ENCODE measurements at places on chromosomes 6 and 20.

DNA sequence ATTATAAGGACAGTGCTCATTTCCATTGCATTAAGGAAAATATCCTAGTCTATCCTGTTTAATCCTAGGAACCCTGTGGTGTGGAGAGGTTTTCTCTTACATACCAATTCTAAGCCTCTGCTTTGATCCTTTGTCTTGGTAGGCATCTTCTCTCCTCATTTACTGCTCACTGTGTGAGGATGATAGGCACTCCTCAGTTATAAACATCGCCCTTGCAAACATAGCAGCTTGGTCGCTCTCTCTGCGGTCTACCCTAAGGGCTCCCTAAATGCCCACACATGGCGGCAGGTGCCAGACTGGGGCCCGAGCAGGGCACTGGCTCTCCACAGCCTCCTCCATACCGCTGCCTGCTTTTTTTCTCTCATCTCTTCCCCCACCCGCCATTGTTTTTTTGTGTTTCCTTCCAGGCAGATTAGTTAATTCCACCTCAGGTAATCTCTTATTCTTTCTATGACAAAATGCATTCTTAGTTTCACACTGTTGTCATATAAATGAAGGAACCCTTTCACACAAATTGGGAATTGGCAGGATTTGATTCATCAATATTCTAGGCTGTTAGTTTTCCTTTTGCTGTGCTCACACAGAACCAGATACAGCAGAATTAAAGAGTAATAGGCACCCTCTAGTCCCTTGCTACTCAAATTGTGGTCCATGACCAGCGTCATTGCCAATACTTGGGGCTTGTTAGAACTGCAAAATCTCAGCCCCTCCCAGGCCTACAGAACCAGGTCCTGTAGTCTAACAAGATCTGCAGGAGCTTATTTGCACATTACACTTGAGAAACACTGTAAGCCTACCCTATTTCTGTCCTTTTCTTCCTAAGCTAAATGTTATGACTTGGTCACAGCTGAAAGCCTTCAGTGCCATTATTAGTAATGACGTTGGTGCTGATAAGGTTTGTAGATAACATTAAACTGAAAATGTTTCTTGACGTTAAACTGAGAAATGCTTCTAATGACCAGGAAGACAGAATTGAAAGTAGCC is 36.3 kb downstream of the CARMIL1 start:
- no peak for DNase-seq

GRCh38 chr6:169880516-169880915 is 129.1 kb downstream of the ERMARD start:
- no peak for DNase-seq

DNA sequence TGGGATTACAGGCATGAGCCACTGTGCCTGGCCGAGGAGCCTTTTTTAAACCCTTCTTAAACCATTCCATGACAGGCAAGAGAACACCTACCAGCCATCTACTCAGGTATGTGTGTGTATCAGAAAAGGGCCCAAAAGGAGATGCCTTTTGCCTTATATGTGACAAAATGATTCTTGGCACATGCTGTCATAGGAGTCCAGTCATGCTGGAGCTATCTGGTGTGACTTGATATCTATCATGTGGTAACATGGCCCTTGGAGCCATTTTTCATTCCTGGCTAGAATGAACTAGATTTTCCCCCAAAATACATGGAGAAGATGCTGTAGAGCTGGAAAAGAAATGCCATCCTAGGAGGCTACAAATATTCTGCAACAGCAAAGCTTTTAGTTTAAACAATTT is 129.1 kb downstream of the DST start:
- no peak for DNase-seq

DNA sequence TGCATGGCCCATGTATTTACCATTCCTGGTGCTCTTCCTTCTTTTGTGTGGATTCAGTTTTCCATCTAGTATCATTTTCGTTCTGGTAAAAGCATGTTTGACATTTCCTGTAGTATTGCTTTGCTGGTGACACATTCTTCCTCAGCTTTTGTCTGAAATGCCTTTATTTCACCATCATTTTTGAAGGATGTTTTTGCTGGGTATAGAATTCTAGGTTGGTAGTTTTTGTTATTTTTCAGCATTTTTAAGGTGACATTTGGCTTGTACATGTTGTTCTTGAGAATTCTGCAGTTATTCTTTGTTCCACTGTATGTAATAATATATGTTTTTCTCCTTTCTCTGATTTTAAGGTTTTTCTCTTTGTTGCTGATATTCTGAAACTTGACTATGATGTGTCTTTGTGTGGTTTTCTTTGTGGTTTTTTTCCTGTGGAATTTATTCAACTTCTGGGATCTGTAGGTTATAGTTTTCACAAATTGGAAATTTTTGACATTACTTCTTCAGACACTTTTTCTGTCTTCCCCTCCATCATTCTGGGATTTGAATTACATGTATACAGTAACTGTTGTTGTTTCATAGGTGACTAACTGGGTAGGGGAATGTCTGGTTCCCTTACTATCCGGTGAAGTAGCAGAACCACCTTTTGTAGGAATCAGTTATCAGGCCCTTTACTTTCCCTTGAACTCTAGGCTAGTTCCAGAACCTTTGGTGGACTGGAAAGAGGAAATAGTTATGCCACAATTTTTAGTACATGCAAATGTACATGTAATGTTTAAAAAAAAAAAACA is 30.2 kb downstream of the SNX9 start:
- no peak for DNase-seq

GRCh38 chr6:28531479-28532128 is 5.9 kb downstream of the GPX5 start:
- no peak for DNase-seq

DNA sequence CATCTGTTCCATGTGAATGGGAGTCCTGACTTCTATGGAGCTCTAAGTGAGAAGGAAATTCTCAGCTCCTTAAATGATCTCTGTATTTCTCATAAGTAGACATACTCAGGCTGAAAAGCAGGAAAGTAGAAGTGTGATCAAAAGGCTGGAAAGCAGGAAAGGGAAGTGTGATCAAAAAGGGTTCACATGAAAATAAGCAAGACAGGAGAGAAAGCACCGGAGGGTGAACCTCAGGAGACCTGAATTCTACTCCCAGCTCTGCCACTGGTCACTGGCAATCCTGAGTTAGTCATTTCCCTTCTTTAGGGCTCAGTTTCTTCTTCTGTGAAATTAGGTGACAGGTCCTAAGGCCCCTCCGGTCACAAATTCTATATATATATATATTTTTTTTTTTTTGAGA is 55.5 kb upstream of the TRERF1 start:
- DNase-seq: no peak

Measured in stimulated activated CD8-positive, alpha-beta memory T cell treated with anti-CD3 and anti-CD28 coated beads, Interleukin-2, amount 100 ng/mL, for 1 hour (primary cell).